T-helper 9 cell (primary cell): ENCODE measurements at places on chromosomes 3 and 15.
A peak's percentile ranks its signal among the peaks of the same experiment; 100 is the strongest.

- DNase-seq = no peak
These were observed 51.8 kb downstream of the KLF13 start for GRCh38 chr15:31378363-31378903.

- DNase-seq = no peak
These were observed 224.7 kb downstream of the KLF13 start for GRCh38 chr15:31551323-31551722.

- DNase-seq = no peak
These were observed 18.5 kb downstream of the SFMBT1 start for GRCh38 chr3:53027254-53027844.

- no peak for DNase-seq
These were observed 203.8 kb downstream of the TCF12 start for GRCh38 chr15:57122080-57122840.

GRCh38 chr3:124552224-124552623 lies 178.0 kb upstream of the UMPS start:
- no peak for DNase-seq

- no peak for DNase-seq
These were observed 99.6 kb downstream of the SLC25A26 start for GRCh38 chr3:66320390-66320789.

DNA sequence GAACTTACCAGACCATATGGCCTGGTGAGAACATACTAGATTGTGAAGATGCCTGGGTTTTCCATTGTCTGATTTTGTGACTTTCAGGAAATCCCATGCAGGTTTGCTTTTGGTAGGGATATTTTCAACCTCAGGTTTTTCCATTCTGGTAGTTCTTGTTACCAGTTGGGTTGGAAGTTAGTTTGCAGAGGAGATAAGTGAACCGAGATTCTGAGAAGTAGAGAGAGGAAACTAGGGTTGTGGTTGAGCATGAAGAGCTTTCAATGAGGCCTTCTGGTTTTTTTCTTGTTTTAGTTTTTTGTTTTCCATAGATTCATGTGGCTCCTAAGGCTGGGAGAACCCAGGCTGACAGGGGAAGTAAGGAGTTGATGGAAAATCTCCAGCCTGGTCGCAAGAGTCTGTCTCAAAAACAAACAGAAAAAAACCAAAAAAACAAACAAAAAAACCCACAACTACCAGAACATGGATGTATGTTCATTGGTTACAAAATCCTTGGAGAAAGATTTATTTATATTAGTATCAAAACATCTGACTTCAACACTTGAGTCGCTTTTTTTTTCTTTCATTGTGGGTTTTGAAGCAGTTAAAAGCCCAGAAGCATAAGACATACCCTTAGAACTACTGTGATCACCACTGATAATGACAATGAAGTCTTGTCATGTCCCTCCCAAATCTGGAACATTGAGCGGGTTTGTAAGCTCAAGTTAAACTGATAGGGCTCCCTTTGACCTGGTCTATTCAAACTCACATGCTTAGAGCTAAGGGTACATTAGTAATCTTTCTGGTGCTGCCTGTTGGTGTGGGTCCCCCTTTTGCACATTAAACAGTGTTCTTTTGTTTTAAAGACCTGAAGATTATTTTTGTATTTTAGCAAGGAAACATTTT lies 3.2 kb downstream of the GPR171 start:
- DNase-seq = no peak

GRCh38 chr15:92268900-92269299 lies 124.8 kb upstream of the ST8SIA2 start:
- no peak for DNase-seq

DNA sequence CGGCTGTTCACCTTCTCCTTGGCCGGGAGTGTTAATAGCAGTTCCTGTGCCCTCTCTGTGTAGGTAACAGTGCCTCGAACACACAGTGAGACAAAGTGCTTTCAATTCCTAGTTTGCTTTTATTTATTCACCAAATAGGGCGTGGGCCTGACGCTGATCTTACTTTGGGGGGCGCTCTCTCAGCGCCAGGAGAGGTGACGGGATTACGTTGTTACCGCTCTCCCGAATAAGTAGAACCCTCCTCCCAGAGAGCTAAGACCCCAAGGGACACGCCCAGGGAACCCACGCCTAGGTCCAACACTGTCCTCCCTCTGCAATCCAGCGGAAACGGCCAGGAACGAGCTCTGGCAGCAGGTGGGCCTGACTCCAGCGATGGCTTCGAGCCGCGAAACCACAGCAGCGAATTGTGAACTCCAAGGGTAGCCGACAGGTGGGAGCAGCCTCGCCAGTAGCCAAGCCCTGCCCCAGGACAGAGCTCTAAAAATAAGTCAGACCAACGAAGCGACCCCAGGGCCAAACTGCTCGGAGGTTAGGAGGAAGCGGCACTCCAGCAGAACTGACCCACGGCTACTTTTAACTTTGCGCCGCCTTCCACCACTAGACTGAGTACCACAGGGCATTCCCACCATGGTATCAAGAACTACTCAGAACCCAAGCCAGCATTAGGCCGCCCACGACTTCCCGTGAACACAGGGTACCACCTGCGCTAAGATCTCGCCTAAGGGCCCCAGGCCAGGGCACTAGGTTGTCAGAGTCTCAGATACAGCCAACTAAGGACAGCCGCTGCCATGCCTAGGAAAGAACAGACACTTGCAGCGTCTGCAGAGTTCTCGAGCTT lies 1.6 kb upstream of the SIN3A start:
- peak; percentile 25 for DNase-seq

DNA sequence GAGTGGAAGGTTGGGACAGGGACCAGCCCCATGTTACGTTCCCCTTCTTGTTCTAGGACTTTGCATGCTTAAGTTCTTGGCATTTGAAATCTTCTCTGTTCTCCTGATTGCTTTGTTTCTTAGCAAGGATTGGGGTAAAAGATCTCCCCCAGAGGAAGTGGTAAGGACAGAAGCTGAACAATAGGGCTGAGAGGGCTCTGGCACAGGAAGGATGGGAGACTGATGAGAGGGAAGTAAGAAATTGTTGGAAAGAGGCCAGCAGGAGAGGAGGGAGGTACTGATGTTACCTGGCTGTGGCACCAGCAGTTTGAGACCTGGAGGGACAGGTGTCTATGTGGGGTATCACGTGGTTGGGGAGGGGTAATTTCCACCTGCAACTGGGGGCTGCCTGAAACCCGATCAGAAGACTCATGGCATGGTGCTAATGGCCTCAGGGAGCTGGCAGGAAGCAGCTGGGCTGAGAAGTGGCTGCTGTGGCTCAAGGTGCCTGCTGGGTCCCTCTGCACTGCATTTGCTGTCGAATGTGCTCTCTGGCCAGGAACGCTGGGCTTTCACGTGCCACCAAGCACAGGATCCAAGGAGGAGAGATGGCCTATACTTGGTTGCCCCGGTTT lies 108.4 kb downstream of the LSM3 start:
- no peak for DNase-seq

DNA sequence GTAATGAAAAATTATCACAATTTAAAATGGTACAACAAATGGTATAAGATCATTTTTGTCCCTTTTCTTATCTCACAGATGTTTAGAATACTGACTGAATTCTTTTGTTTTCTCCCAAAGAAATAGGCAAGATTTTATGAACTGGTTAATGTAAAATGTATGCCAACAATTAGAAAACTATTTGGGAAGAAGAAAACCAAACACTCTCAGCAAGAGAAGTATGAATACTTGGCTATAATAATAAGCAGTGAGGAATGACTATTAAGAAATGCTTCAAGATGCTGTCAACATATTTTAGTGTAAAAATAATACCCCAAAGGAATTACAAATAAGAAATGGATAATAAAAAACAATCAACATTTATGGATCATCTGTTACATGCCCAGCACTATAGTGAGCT lies 18.5 kb downstream of the SHQ1 start:
- no peak for DNase-seq

DNA sequence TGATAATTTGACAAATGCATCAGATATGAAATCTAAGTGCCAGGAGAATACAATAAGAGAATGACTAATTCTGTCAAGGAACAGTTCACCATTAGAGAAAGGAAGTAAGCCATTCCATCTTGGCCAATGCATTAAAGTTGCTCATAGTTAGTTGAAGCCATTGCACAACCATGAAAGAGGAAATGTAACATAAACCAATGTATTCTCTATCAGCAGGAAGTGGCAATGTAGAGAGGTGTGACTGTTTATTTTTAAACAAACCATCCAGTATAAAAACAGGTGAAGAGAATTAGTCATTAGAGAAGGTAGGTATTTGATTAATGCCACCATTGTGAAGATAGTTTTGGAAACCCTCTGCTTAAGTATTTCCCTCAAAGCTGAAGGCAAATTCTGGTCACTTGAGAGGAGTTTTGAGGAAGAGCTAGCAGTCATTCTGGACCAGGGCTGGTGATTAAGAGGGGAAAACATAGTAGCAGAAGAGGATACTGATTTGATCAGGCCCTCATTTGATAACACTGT lies 10.7 kb upstream of the ANXA2 start:
- no peak for DNase-seq

- no peak for DNase-seq
These were observed 28.0 kb upstream of the CCDC174 start for GRCh38 chr3:14623569-14624051.

DNA sequence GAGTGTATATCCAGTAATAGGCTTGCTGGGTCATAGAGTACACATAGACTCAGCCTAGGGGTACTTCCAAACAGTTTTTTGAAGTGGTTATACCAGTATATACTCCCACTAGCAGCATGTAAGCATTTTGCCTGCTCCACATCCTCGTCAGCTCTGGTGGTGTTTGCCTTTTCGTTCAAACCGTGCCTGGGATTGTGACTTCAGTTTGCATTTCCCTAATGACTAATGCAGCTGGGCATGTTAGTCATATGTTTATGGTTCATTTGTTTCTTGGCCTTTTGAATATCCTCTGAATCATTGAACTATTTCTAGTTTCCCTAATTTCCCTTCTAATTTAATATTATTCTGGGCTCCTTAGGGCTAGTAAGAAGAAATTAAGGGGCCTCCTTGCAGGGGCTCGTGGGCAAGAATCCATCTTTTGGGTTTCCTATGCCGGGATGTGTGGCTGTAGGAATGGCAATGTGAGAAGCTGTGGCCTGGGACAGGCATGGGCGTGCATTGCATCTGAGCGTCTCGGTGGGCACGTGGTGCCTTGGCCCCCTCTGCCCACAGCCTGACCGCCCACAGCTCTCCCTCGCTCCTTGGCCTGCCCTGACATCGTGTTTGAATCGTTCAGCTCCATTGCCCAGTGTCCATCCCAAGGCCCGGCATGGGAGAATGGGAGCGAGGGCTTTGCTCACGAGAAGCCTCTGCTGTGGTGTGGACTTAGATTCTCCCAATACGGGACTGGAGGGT lies 26.4 kb downstream of the FAH start:
- DNase-seq = no peak

GRCh38 chr3:52429779-52430415 lies 15.0 kb downstream of the SEMA3G start:
- DNase-seq = no peak

DNA sequence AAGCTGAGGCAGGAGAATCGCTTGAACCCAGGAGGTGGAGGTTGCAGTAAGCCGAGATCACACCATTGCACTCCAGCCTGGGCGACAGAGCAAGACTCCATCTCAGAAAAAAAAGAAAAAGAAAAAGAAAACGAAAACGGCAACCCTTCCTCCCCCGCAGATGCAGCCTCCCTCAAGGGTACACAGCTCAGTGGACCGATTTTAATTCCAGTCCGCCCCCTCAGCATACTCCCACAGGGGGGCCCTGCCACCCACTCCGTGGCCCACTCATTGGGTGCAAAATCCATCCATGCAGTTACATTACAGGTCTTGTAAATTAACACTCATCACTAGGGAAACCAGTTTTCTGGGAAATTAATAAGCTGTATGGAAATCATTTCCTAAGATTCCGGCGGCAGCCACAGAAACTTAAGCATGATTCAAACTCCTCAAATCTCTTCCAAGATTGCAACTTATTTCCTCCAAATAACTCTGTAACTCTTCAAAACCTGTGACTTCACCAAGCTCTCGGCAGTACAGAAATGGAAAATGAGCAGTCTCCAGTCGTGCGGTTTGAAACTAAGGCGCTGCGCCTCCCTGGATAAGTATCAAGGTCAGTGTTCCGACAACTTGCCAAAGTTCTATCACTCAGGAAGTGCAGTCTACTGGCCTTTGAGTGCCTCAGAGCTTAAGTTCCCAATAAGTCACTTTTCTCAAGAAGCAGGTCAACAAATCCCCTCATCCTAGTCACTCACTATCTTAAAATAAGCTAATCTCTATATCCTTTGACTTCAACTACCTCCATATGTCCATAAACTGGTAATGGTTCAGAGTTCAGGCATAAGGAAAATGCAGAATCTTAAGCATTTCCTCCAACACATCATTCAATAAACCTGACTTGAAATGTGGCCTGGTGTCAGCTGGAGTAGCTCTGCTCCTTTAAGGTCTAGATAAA lies 24.7 kb upstream of the KLHL6 start:
- no peak for DNase-seq
